Activated naive CD8-positive, alpha-beta T cell treated with anti-CD3 and anti-CD28 coated beads, Interleukin-2, amount 10 ng/mL, durations not matched to agents 7 days and 5 days (primary cell): ENCODE measurements at places on chromosomes 1 and 21.

DNA sequence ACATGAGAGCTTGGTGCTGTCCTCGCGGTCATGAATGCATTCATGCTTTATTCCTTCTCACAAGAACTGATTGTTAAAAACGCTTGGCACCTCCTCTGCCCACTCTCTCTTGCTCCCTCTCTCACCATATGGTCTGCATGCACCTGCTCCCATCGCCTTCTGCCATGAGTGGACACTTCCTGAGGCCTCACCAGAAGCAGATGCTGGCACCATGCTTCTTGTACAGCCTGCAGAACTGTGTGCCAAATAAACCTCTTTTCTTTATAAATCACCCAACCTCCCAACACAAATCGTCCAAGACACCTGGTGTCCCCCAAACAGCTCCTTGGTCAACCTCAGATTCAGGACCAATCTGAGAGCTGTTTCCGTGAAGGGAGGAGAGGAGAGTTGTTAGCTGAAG lies 43.3 kb upstream of the PCBP3 start:
- no peak overlapping the region for H3K27ac ChIP-seq
- no peak for DNase-seq
- H3K27me3 ChIP-seq: peaks cover 9% of the 10 kb centered on the region

DNA sequence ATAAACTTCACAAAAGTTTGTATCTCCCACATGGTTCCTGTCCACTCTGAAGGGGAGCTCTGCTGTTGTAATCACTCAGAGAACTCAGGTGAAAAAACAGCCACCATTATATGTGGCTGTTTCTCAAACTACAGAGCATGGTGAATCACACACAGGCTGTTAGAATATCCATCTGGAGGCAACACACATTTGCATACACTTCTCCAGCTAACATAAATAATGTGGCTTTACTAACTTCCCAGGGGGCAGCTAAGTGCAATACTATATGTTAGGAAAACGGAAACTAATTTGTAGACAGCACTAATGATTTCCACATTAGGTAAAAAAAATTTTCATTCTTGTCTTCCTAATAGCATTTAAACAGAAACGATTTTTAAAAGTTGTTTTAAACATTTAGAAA lies 49.3 kb downstream of the PTGFR start:
- no peaks in the 10 kb centered on the region for H3K36me3 ChIP-seq
- H3K4me1 ChIP-seq: no peaks in the 10 kb centered on the region
- H3K27ac ChIP-seq: no peak overlapping the region
- H3K27me3 ChIP-seq: peaks cover 6% of the 10 kb centered on the region

- no peaks in the 10 kb centered on the region for H3K27me3 ChIP-seq
- peaks cover 4% of the 10 kb centered on the region for H3K4me1 ChIP-seq
- no peak for DNase-seq
- no peaks in the 10 kb centered on the region for H3K36me3 ChIP-seq
- no peak overlapping the region for H3K27ac ChIP-seq
- H3K4me3 ChIP-seq: no peak overlapping the region
Measured at GRCh38 chr1:151581451-151581850, 30.4 kb upstream of the SNX27 start.

GRCh38 chr1:87061742-87062156 lies 147.3 kb downstream of the HS2ST1 start:
- no peak for DNase-seq
- H3K36me3 ChIP-seq: peaks cover 18% of the 10 kb centered on the region
- H3K27ac ChIP-seq: no peak overlapping the region
- H3K4me3 ChIP-seq: no peak overlapping the region

- H3K27me3 ChIP-seq: no peaks in the 10 kb centered on the region
- no peak for DNase-seq
- no peak overlapping the region for H3K4me3 ChIP-seq
- H3K4me1 ChIP-seq: peaks cover 41% of the 10 kb centered on the region
- H3K36me3 ChIP-seq: peaks cover 33% of the 10 kb centered on the region
Measured at GRCh38 chr1:27476237-27476636, 13.7 kb downstream of the WASF2 start.

DNA sequence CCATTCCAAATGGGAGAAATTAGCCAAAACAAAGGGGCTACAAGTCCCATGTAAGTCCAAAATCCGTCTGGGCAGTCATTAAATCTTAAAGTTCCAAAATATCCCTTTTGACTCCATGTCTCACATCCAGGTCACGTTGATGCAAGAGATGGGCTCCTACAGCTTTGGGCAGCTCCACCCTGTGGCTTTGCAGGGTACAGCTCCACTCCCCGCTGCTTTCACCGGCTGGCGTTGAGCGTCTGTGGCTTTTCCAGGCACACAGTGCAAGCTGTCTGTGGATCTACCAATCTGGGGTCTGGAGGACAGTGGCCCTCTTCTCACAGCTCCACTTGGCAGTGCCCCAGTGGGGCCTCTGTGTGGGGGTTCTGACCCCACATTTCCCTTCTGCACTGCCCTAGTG lies 130.2 kb downstream of the TPR start:
- DNase-seq: no peak
- H3K36me3 ChIP-seq: no peaks in the 10 kb centered on the region

DNA sequence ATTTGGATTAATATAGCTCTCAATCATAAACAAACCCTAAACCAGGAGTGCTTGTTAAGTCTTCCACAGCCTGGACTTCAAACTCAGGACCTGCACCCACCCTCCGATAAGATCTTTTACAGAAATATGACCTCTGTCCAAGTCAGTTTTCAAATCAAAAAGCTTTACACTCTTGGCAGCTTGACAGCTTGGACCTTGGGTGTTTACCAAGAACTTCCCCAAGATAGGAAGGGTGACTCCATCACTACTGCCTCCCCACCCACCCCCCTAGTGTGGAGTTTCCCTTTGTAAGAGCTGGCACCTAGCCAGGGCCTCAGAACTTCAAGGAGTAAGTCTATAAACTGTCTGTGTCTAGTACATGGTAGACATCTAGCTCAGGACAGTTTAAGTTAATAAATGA lies 9.6 kb downstream of the BCAR3 start:
- H3K27me3 ChIP-seq: peaks cover 7% of the 10 kb centered on the region
- no peaks in the 10 kb centered on the region for H3K36me3 ChIP-seq
- no peak overlapping the region for H3K4me3 ChIP-seq

GRCh38 chr21:36045993-36046392 lies 14.3 kb downstream of the SETD4 start:
- H3K4me3 ChIP-seq: no peak overlapping the region
- peaks cover 4% of the 10 kb centered on the region for H3K4me1 ChIP-seq
- peaks cover 43% of the 10 kb centered on the region for H3K36me3 ChIP-seq
- no peak overlapping the region for H3K27ac ChIP-seq
- DNase-seq: no peak

DNA sequence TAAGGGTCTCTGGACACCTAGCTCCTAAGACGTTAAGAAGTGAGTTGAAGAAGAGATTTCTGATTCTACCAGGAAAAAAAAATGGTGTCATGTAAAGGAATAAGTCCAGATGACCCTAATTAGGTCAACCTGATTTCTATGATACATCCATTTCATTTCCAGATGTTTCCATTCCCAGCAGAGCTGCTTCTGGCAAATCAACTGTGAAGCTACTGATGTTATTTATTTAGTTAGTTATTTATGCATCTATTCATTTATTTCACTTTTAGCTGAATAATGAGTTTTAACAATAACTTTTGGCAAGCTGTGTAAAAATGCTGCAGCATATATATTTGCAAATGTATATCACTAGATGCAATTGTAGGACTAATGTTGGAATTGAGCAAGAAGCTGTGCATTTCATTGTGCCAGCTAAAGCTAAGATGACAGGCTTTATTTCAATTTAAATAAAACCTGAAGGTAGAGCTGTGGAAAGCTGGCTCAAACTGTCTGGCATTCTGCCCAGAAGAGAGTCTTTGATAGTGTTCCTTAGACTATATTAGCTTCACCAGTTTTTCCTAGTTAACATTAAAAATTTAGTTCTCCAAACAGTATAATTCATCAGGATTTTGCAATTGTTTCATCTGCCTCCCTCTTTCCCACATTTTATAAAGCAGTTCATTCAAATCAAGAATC lies 1164.4 kb upstream of the ADGRL4 start:
- H3K27me3 ChIP-seq: no peaks in the 10 kb centered on the region
- no peak overlapping the region for H3K4me3 ChIP-seq
- DNase-seq: no peak
- H3K4me1 ChIP-seq: no peaks in the 10 kb centered on the region
